ENCODE measurements at places on chromosomes 4 and X.

DNA sequence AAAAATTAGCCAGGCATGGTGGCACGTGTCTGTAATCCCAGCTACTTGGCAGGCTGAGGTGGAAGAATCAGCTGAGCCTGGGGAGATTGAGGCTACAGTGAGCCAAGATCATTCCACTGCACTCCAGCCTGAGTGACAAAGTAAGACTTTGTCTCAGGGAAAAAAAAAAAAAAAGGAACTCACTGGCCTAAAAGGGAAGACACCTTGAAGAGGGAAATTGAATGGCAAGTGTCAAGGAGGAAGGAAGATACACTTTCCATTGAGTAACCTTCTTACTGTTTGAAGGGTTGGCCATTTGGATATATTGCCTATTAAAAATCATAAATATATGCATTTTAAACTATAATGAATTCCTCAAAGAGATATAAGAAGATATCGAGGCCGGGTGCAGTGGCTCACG, 147.5 kb upstream of the FAM241A start:
- no peak for DNase-seq

- peak; percentile 46 for DNase-seq
Measured at GRCh38 chr4:159281771-159282170, 178.9 kb downstream of the RAPGEF2 start.

DNA sequence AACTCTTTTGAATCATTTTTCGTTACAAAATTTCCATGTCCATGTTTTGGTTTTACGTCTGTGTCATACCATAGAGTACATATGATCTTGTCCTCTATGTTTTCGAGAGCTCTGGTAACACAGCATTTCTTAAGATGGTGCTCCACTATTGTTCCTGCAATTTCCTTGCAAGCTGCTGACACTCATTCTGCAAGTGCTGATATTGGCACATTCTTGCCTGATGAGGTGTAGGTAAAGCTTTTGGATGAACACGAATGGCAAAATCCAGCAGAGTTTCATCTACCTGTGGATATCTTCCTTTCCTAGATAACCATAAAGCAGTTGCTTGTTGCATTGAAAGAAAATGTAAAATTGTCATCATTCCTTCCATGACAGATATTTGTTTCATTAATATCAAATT, 41.3 kb downstream of the MAGEB17 start:
- DNase-seq: no peak

- DNase-seq: peak; percentile 6
Measured at GRCh38 chrX:19628011-19628575, 112.8 kb upstream of the MAP3K15 start.

- DNase-seq: peak; percentile 92
Measured at GRCh38 chr4:37717576-37717975, 31.4 kb upstream of the RELL1 start.

GRCh38 chr4:106704253-106704870, 331.8 kb downstream of the DKK2 start:
- no peak for DNase-seq

DNA sequence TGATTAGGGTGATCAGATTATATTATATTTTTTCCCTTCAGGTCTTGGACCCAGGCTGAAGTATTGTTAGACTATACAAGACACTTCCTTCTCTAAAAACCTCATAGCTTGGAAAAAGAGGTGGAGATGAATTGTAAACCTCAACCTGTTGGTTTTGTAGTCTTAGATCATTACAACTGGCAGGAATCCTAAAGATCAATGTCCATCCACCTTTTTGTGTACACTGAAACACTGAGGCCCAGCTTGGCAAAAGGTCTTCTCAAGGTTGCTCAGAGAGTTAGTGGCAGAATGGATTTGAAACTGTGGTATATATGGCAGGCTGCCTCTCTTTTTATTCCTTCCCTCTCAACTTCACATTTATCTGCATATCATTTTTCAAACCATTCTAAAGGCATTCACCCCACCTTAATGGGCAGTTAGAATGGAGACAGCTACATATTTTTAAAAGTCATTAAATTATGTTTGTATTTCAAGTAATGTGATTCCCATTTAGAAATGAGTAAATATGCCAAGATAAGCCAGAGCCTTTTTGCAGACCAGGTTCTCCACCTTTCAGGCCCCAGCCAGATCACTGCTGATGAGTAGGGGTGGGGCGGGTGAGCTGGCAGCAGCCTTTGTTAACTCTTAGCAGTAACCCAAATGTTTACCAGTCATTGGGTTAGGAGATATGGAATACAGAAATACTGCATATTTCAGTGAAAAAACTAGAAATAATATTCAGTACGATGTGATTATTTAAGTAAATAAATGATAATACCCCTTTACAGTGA, 243.2 kb upstream of the F9 start:
- no peak for DNase-seq

GRCh38 chrX:48516987-48517386, 4.6 kb upstream of the EBP start:
- no peak for DNase-seq

DNA sequence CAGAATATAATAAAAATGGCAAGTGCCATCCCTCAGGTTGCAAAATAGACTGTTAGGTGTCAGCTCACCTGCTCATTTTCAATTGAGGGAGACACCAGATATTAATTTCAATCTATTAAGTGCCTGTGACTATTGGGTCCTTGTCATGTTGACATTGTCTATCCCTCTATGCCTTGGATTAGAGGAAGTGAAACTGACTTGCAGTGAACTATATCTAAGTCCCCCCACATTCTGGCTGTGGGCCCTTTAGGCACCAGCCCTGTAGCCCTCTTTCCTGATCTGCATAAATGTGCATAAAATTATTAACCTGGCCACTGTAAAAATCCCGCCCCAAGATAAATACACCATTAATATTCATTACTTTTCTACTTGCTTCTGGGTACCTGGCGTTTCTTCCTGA, 293.0 kb upstream of the CLNK start:
- DNase-seq: no peak

GRCh38 chrX:10841579-10841978, 221.2 kb upstream of the MID1 start:
- DNase-seq: peak; percentile 59

DNA sequence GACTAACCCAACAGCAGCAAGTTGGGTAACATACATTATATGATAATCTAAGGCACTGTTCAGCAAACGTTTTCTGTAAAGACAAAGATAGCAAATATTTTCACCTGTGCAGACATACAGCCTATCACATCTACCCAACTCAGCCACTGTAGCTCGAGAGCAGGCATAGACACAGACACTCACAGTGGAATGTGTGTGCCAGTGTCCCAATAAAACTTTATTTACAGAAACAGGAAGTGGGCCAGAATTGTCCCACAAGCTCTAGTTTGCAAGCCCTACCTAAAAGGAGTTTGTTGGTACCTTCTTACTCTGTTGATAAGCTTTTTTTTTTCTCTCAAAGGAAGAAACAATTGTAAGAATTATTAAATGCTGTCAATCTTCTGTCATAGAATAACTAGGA, 11.9 kb upstream of the FAM9A start:
- no peak for DNase-seq

GRCh38 chrX:22360129-22360528, 87.4 kb downstream of the CBLL2 start:
- DNase-seq: no peak

GRCh38 chr4:118888666-118889311, at the start of gene SYNPO2:
TSS of gene SYNPO2 (plus strand) at chr4:118888854. CDS start at chr4:118889037, 183 bp downstream.
- DNase-seq: peak; percentile 87

GRCh38 chrX:16403808-16404207, 236.5 kb downstream of the MAGEB17 start:
- no peak for DNase-seq

DNA sequence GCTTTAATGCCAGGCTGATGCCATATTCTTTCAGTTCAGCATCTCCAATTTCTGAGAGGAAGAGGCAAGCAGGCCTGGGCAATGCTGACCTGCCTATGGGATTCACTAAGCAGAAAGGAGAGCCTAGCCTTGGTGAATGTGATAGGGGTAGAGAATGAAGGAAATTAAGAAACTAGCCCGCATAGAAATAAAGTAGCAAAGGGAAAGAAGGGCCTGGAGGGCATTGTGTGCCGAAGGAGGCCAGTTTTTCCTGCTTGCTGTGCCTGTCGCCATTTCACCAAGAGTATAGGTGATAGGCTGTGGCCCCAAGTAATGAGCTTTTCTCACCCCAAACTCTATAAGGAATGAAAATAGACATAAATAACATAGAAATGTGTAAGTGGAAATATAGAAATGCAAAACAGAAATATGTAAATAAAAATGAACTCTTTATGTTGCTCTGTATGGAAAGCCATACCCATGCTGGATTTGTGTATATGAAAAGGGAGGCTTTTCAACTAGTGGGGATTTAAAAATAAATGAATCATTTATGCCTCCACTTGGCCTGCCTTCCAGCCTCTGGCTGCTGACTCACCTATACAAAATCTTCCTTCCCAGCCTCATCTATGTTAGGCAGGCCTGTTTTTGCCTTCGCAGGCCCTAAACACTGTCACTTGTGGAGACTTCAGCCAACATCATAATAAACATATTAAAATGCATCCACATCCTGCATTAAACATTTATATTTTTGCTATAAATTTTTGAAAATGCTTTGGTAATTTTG, 5.1 kb upstream of the OCRL start:
- peak; percentile 60 for DNase-seq

DNA sequence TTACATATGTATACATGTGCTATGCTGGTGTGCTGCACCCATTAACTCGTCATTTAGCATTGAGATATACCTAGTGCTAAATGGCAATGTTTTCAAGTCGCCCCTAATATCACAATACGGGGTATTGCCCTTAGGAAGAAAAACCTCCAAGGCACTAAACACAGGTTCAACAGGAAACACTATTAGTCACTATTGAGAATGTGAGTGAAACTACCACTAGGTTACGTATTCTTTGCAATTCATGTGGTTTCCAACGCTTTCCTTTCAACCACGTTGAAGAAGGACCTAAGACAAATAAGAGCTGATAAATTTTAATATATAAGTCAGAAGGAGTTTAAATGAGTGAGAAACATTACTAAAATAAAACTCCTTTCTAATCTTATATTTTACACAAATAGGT, 134.7 kb upstream of the SPANXN4 start:
- no peak for DNase-seq

DNA sequence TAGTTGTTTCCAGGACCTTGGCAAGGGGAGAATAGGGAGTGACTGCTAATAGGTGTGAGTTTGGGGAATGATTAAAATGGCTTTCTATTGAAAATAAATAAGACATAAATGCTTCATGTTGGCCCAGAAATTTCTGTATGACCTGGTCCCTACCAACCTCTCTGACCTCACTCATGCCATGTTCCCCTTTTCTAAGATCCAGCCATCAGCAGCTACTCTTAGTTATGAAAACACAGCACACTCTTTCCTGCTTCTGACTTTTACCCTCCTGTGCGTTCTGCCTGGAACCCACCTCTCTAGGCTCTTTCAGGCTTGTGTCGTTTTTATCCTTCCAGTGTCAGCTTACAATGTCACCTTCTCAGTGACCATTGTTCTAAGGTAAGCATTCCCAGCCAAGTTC, 14.8 kb upstream of the CXCL5 start:
- no peak for DNase-seq

DNA sequence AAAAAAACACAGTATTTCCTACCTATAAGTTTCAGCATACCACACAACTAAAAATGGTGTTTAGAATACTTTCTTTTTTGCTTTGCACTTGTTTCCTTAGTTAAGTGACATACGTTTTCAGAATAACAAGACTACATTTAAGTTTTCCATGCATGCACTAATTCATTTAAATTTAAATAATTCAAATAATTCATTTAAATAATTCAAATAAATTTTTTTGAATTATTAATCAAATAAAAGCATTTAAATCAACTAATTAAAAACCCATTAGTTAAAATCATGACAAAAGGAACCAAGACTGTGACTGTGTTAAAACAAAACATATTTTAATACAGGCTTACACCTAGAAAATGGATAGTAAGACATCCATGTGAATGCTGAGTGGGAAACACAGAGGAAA, 12.8 kb downstream of the ANXA5 start:
- DNase-seq: no peak

DNA sequence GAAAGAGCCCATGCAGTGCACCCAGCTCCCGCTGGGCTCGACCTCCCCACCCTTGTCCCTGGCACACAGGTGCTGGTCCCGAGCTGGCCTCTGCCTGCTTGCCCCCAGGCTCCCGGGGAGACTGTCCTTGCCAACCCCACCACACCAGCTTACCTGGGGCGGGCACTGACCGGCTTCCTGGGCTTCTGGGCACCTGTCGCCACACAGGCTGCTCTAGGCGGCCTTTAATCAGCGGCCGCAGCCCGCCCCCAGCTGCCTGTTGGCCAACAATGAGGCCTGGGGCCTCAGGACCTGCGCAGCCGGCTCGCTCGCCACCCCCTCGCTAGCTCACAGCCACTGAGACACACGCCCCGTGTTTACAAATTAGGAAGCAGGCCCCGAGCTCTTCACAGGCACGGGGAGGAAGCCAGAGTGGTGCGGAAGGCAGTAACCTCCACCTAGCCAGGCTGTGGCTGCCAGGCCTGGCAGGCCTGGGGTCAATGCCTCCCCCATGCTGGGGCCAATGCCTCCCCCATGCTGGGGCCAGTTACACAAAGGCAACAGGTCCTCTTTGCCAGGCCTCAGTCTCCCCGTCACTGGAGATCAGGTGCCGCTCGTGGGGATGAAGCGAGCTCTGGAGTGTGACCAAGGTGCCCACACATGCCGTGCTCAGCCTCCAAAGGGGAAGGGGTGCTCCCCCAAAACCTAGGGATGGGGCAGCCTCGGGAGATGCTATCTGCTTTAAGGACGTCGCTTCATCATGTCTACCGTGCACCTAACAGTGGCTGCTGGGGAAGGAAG, at the start of gene TREX2:
TSS of gene TREX2 (minus strand) at position 201 of the 780 bp plus-strand sequence. CDS start 626 bp downstream, outside the sequence.
- DNase-seq: no peak

DNA sequence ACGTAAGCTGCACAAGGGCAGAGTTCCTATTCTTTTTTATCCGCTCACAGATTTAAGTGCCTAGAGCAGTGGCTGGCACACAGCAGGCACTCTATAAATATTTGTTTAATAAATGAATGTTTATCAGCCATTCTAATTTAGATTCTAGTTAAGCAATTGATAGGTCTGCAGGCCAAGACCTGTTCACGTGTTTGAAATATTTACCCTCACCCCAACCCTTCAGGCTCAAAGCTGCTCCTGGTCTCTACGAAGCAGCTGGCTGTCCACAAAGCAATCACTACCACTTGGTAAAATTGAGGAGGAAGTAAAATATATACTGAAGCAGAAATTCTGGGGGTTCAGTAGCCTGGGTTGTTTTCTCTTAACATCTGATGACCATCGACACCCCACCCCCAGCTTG, 158.1 kb downstream of the MGST2 start:
- no peak for DNase-seq

GRCh38 chrX:63835361-63835760, 50.3 kb upstream of the ARHGEF9 start:
- DNase-seq: no peak

- peak; percentile 52 for DNase-seq
Measured at GRCh38 chrX:107541244-107541643, 87.1 kb upstream of the PRPS1 start.

- no peak for DNase-seq
Measured at GRCh38 chr4:8847331-8847730, 24.3 kb downstream of the HMX1 start.

Measured in IMR-90 (cell line).